ENCODE measurements at places on chromosomes 16 and 17.
A peak's percentile ranks its signal among the peaks of the same experiment; 100 is the strongest.

- DNase-seq: no peak
These were observed 28.9 kb upstream of the CDH15 start for GRCh38 chr16:89142474-89143195.

GRCh38 chr17:5047446-5047845, 12.2 kb upstream of the SLC52A1 start:
- DNase-seq: no peak

DNA sequence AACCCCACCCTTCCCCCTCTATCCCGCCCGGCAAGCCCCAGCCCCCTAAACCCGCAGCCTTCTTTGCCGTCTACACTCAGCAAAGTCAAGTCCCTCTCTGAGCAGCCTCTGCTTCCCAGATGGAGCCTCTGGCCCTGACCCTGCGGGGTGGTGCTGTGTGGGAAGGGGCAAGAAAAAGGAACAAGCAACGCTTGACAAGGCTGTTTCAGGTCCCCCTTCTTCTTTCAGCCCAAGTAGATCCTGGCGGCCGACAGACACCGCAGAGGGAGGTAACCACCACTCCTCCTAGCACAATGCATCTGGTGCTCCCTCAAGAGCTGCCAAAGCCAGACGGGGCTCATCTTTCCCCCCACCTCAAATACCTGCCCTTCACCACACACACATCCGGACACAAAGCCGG, 178.3 kb downstream of the ENGASE start:
- DNase-seq: no peak

GRCh38 chr16:10937068-10937859, 5.0 kb downstream of the DEXI start:
- DNase-seq: peak; percentile 18

- DNase-seq: no peak
These were observed 7.4 kb downstream of the PNPO start for GRCh38 chr17:47948706-47949196.

DNA sequence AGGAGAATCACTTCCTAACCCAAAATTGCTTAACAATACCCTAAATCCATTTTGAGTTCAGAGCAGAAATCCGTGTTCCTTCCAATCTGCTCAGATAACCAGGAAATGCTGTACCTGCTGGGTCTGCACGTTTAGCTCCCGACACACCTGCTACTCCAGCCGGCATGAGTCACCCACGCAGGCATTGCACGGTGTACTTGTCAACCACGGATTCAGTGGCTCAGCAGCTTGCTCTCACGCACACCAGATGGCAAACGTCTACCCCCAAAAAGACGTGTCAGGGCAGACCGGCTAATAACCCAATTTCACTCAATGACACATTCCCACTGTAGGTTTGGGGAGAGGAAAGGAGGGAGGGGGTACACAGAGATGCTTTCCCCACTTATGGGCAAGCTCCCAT, 468.1 kb downstream of the SOX9 start:
- DNase-seq: no peak
